ENCODE measurements at places on chromosomes 1 and 21.
A peak's percentile ranks its signal among the peaks of the same experiment; 100 is the strongest.

DNA sequence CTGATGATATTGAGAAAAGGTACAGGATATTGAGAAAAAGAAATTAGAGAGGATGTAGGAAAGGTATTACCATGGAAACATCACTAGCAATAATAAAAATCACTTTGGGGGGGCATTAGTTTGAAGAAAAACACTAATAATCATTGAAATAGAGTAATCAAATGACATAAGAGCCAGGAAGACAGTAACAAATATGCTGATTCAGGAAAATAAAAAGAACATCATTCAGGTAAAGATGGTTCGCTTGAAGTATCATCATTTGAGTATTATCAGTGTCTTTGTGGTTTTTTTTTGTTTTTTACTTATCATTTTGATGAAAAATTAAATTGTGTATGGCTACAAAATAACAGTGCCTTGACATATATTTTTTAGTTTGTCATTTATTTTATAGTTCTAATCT is 164.5 kb downstream of the IFI44 start:
- no peak for DNase-seq

GRCh38 chr21:36630485-36631206 is 68.3 kb upstream of the SIM2 start:
- peak; percentile 9 for DNase-seq

DNA sequence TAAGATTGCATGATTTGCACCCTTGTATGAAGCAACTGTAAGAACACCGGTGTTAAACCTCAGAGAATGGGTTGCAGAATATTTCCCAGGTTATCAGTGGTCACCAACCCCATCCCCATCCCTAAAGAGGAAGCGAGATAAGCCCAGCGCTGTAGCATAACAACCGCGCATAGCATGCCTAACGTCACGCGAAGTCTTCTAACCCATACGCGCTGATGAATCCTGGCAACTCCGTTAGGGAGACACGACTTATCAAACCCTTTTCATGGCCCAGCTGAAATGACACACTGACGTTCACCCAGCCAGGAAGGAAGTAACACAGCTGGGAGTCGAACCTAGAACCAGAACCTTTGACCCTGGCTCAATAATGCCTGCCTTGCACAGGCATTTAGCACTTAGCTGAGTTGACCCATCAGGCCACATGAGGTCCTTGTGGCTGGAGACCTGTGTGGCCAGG is 24.2 kb downstream of the TMEM51 start:
- no peak for DNase-seq

GRCh38 chr1:226633541-226634165 is 85.1 kb downstream of the STUM start:
- DNase-seq = no peak

GRCh38 chr1:8430476-8430875 is 112.6 kb downstream of the SLC45A1 start:
- DNase-seq = no peak

DNA sequence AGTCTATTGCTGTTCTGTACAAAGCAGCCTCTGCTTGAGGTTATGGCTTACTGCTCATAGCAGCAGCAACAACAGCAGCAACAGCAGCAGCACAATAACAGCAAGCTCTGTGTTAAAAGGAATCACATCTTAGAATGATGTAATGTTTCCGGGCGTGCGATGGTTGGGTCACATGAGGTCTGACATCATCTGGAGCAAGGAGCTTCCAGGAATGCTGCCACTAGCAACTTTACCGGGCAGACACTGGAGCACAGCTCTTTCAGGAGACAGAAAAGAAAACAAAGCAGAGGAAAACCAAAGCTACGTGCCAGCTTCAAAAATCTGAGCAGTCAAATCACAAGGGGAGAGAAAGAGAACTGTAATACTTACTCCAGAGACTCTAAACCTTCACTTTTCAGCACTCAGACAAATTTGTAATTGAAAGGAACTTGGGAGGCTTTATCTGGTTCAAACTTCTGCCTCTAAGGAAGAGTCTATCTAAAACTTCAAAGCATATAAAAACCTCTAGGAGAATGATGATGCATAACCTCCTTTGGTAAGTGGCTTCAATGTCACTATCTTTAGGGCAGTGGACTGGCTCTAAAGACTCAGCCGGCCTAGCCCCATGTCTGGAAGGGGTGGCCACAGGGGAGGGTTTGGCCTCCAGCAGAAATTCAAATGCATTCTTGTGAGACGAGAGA is 28.3 kb upstream of the RAB3GAP2 start:
- DNase-seq = no peak

DNA sequence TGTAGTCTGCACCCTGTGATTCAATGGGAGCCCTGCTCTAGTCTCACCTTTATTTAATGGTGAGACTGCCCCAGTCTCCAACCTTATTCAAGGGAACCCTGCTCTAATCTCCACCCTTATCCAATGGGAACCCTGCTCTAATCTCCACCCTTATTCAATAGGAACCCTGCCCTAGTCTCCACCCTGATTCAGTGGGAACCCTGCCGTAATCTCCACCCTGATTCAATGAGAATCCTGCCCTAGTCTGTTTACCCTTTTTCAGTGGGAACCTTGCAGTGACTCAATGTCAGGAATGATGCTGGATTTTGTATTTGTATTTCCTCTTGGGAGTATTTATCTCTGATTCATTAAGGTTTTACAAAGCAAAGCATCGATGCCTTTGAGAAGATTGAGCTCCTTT is 39.5 kb downstream of the TRPM2 start:
- no peak for DNase-seq

GRCh38 chr1:90707363-90707710 is 9.8 kb downstream of the BARHL2 start:
- no peak for DNase-seq

DNA sequence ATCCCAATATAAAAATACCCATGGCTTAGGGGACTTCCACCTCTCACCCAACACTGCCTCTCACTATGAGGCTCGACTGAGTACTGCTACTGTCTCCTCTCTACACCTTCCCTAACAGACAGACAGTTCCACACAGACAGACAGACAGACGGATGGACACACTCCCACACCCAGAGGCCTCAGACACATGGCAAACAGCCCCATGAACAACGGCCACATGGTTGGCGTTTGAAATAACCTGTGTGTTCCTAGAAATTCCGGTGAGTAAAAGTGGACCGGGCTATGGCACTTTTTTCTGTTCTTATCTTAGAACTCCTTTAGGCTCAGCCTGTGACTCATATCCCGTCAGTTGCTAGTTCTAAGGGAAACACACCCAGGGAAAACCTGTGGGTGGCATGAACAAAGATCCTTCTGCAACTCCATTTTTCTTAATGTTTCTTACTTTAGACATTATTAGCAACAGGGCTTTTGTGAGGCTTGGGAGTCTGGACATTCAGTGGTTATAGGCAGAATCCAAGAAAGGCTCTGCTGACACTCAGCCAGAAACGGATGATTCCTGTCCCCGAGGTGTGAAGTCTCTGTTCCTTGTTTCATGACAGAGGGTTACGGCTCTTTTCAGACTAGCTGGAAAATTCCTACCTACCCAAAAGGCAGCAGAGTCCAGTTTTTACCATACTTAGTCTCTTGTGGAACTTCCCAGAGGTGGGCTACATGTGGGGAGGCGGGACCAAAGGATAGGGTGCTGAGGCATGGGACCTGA is 90.5 kb upstream of the TLR5 start:
- no peak for DNase-seq

DNA sequence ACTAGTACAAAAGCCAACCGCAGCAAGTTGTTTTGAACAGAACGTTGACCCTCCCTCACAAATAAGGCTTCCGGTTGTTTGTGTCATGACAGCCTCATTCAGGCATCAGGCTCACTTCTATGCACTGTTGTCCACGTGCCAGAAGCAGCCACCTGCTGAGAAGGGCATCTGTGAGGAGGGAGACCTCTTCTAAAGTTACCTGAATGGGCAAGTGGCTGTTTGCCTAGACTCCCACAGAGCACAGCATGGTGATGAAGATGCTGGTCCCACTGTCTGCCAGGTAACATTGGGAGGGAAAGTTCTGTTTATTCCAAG is 176.1 kb downstream of the CLIC6 start:
- DNase-seq = no peak

DNA sequence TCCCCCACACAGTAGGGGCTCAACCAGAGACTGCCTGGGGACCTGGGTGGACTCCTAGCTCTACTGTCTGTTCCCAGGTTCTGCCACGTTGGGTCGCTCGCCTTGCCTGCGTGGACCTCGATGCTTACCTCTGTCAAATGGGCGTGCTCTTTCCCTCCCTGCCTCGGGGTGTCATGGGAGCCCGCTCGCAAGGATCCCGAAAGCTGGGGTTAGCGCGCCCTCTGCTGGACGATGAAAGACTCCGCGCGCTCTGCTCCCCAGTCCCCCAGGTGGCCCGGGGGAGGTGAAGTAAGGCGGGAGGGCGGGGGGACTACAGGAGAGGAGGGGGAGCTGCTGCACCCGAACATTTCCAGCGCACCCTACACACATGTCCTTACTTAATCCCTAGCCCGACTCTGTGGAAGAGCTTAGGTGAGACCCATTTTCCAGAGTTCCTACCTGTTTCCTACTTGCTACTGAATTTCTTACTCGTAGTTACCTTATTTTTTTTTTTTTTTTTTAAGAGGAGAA is 2.3 kb upstream of the BSND start:
- peak; percentile 56 for DNase-seq

- DNase-seq = no peak
These were observed 105.8 kb downstream of the MRPL39 start for GRCh38 chr21:25501462-25501861.

- peak; percentile 95 for DNase-seq
These were observed at the start of gene TMEM9 for GRCh38 chr1:201154389-201155165. Gene TMEM9 (minus strand): TSS chr1:201154474. CDS start chr1:201153923, 551 bp downstream.

Data from activated CD4-positive, CD25-positive, alpha-beta regulatory T cell (primary cell).